ENCODE measurements at places on chromosomes 12 and 14.

DNA sequence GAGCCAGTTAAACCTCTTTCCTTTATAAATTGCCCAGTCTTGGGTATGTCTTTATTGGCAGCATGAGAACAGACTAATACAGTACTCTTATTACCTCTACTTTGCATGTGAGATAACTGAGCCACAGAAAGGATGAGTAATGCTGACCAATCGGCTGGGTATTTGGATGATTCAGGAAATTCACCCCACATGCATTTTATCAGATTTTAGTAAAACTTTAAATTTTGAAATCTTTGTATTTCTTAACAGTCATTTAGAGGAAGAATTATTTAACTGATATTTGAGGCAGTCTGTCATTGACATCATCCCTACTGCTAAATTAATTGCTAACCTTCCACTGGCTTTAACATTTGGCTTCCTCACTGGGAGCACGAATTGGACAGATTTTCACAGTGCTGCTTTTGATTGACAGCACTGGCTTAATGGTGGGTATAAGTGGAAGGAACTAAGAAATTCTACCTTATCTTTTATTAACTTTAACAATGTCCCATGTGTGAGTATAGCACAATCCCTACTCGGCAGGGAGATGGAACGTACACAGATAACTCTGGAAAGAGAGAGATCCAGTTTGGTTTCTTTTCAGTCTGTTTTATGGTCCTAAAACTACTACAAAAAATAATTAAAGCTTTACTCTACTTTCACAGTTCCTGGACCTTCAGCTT is 261.0 kb downstream of the DACT1 start:
- peak; percentile 51 for DNase-seq

GRCh38 chr14:68637106-68638021 is 155.5 kb downstream of the ZFP36L1 start:
- DNase-seq: peak; percentile 54

GRCh38 chr14:27845241-27845850 is 921.2 kb upstream of the FOXG1 start:
- DNase-seq: peak; percentile 43

GRCh38 chr14:57575482-57575881 is 81.8 kb upstream of the CCDC198 start:
- DNase-seq: no peak

- no peak for DNase-seq
Measured at GRCh38 chr14:32341947-32342846, 13.1 kb downstream of the AKAP6 start.

- DNase-seq: no peak
Measured at GRCh38 chr14:68245146-68246073, 425.8 kb downstream of the RAD51B start.

DNA sequence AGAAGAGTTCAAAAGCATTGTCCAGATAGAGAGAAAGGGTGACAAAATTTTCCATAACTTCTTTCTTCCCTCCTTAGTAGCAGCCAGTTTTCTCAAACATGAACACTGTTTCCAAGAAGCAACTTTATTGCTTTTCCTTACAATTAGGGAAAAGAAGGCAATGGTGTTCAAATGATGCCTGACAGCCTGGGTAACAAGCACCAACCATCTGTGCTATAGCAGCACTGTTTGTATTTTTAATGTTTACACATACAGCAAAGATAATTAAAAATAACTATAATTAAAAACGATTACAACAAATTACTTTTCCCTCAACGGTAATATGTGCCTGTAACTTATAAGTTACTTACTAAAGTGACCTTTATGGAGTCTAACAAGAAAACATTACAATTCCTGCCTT is 450.6 kb upstream of the LMO3 start:
- no peak for DNase-seq

DNA sequence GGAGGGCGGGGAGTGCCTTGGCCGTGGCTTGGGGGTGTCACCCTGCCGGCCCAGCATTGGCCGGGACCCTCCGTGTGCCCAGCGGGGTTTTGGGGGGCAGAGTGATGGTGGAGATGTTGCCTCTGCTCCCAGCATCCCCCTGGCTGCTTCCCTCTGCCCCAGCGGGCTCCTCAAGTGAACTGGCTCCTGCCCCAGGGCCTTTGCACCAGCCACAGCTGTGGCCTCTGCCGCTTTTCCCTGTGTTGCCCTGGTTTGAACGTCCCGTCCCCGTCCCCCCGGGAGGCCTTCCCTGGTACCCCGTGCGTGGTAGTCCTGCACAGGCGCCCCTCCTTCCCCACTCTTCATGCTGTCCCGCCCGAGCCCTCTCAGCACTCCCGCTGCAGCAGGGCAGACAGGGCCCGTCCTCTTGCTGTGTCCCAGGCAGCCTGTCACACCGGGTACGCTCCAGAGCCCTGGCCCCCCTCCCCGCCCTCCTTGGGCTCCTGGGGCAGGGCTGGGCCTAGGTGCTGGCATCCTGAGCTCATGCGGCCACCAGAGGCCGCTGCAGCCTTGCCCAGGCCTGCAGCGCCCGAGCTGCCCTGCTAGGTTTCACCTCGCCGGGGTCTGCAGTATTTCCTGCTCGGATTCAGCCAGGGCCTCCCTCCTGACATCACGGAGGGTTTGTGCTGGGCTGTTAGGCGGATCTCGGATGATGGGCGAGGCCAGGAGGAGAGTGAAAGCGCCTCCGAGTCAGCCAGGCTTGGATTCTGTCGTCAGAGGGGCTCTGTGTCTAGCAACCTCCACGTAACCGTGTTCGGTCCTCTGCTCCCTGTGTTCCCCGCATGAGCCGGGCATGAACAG is 9.5 kb downstream of the NOC4L start:
- DNase-seq: peak; percentile 96

- DNase-seq: no peak
Measured at GRCh38 chr14:51081209-51081608, 13.7 kb downstream of the TRIM9 start.

GRCh38 chr12:9619411-9620179 is 11.9 kb upstream of the KLRB1 start:
- no peak for DNase-seq

DNA sequence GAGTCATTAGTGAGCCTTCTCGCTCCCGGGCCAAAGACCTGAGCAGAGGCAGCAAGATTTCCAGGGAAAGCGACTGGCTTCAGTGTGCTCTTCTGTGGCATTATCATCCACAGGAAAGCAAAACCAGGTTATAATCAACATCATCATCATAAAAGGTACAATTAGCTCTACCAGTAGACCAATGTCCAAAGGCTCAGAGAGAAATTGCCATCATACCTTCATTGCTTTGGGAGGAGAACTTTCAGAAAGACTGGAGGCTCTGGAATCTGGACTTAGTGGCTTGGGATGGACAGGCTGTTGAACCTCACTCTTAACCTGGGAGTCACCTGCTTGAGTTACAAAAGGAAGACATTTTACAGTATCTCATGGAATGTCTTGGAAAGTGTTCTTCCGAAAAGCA is 25.1 kb upstream of the CERS5 start:
- DNase-seq: no peak

- DNase-seq: no peak
Measured at GRCh38 chr14:87325741-87326140, 667.2 kb downstream of the GALC start.

- peak; percentile 52 for DNase-seq
Measured at GRCh38 chr12:599756-600155, 63.5 kb downstream of the NINJ2 start.

DNA sequence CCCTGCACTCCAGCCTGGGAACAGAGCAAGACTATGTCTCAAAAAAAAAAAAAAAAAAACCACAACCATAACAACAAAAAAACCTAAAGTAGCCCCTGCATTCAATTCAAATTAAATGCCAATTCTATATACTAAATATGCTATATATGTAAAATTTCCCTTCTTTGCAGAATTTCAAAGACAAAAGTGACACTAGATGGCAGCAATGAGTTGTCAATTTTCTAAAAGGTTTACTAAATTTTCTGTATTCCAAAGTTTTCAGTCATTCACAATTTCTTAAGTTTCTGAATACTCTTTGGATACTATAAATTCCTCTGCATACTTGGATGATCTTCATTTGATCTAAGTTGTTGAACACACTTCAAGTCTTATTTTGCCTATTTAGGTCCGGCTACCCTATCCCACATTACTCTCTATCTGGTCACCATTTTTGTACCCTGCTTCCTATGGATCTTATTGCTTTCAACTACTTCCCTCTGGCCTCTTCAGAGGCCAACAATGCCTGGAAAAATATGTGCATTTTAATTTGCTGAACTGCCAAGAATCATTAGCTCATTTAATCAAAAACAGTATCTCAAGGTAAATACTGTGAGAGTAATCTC is 27.9 kb downstream of the HNRNPC start:
- no peak for DNase-seq

GRCh38 chr12:45232756-45233372 is 17.0 kb downstream of the ANO6 start:
- DNase-seq: peak; percentile 98

DNA sequence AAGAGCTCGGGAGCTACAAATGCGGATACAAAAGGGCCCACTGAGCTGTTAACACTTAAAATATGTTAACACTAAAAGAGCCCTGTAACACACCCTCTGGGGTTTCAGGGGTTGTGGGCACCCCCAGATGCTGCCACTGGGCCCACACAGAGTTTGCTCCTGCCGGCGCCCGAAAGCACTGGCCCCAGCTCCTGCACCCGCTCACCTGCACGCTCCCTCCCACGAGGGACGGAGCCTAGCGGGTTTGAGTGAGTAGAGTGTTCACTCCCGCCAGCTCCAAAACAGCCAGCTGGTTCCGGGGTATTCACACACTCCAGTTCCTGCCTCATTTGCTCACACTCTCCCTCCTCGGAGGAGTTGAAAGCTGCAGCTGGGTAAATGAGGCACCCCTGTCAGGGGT is 357.7 kb downstream of the ETNK1 start:
- no peak for DNase-seq

GRCh38 chr12:132329036-132329719 is at the start of gene GALNT9:
TSS of gene GALNT9 (minus strand) at chr12:132329589. CDS start at chr12:132329203, 386 bp downstream.
- peak; percentile 77 for DNase-seq

DNA sequence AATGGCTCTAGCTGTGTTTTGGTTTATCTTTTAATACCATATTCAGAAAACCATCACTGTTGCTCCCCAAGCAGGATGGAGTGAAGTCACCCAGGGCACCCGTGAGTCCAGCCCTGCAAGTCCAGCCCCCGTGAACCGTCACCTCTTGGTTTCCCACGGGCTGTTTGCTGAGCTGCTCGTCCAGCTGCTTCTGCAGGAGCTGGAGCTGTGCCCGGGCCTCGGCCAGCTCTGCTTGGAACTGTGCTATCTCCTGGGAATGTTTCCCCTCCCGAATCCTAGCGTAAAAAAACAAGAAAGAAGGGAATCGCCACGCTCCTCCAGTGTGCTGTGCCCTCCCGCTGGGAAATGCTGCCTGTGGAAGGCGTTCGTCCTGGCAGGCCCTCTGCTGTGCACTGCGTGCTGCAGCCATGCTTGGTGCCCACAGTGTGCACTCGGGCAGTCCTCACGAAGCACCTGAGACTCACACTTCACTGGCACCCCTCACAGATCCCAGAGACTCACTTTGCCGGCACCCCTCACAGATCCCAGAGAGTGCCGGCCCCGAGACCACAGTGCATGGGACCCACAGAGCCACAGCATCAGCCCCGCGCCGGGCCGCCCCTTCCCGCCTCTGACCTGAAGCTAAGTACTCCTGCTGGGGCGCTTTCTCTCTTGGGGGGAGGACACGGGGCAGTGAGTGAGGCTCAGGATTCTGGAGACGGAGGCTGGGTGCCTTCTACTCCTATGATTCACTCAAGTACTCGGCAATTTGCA is 15.4 kb upstream of the ANKLE2 start:
- no peak for DNase-seq

DNA sequence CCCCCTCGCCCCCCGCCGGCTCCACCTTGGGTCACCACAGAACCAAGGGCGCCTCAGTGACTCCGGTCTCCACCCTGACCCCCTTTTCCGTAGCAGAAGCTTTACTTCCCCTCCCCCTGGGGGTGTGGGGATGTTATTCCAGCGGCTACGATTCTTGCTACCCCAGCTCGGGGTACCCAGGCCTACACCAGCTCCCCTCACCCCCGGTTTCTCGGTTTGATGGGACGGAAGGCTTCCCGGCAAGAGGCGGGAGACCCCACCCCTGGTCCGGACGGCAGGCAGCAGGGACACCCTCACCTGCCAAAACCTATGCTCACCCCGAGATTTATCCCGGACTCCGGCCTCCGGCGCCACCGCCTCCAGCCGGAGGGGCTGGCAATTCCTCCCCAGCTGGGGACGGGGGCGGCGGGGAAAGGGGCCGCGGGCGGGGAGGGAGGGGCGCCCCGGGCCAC is 619 bp downstream of the RAB15 start:
- DNase-seq: no peak

DNA sequence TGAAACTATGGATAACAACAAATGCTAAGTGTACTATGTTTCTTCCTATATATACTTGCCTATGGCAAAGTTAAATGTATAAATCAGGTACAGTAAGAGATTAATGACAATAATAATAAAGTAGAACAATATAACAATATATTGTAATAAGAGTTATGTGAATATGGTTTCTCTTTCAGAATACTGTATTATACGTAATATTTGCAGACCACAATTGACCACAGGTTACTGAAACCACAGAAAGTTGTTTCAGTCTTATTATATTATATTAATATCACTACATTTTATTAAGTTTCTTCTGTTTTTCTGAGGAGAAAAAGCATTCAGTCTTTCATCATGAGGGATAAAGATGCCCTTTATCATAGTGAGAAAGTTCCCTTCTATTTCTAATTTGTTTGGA is 131.2 kb downstream of the EML1 start:
- no peak for DNase-seq

GRCh38 chr14:20412411-20412810 is 890 bp downstream of the TEP1 start:
- DNase-seq: no peak

- DNase-seq: peak; percentile 87
Measured at GRCh38 chr12:4308334-4308950, 12.6 kb upstream of the TIGAR start.

GRCh38 chr12:27293463-27293862 is 39.2 kb upstream of the BMAL2 start:
- DNase-seq: no peak

GRCh38 chr12:69170293-69170692 is 69.1 kb upstream of the CPSF6 start:
- DNase-seq: no peak

GRCh38 chr14:73467377-73467776 is 9.0 kb upstream of the NUMB start:
- DNase-seq: peak; percentile 63

DNA sequence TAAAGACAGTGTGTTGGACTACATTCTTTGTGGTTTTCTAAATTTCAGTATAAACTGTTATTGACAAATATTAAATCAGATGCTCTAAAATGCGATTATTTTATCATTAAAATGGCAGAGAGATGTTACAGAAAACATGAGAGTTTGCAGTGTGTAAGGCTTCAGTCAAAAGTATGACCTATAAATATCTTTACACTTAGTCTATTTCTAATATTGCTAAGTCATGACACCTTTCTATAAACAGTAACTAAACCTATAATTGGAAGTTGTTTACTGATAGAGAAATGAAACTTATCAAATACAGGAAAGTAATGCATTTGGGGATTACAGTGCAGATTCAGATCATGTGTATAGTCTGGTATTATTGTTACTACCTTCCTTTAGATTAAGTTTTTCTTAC is 68.9 kb upstream of the YARS2 start:
- DNase-seq: no peak

DNA sequence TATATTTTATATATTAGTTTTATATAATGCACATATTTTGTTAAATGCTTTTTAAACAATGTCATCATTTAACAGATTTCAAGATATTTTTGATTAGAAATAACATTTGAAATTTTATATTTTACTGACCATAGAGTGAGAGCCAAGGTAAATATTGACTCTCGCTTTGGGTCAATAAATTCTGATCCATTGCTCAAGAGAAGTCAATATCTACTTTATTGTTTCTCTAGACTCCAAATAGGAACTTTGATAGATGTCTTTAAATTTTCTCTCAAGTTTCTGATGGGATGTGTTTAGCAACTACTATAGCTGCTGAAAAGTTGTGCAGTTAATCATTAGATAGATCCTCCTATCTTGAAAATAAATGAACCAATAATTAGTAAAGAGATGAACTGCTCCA is 61.4 kb upstream of the ATXN7L3B start:
- DNase-seq: no peak
